ENCODE measurements at places on chromosomes 3 and 15.

GRCh38 chr3:3560591-3561311, 238.5 kb upstream of the LRRN1 start:
- no peak for DNase-seq

DNA sequence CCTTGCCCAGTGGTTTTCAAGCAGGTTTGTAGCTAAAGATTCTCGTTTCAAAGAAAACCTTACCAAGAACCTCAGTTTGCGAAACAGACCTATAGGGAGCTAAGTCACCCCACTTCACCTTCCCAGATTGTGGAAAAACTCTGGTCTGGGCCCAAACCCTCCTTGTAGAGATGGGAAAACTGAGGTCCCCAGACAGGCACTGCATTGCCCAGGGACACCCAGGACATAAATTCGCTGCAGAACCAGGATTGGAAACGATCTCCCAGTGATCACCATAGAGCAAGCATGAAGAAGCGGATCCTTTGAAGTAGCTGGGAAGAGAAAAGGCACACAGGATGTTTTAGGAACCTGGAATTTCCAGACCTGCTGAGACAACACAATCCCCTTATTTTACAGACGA, 85.6 kb upstream of the PIAS1 start:
- DNase-seq: peak; percentile 33

GRCh38 chr3:49271047-49271446, 6.0 kb downstream of the C3orf62 start:
- DNase-seq: no peak

DNA sequence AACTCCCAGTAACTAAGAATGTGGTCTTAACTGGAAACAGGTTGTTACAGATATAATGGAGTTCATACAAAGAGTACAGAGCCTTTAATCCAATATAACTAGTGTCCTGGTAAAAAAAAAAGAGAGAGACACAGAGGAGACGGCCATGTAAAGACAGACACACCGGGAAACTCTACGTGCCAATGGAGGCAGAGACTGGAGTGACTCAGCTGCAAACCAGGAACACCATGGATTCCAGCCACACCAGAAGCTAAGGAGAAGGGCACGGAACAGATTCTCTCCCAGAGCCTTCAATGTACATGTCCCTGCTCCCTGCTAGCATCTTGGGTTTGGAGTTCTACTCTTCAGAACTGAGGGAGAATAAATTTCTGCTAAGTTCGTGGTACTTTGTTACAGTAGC, 4.5 kb downstream of the RNF168 start:
- DNase-seq: no peak

- DNase-seq: no peak
These were observed 6.6 kb downstream of the LIMD1 start for GRCh38 chr3:45601156-45601555.

GRCh38 chr3:69251078-69251805, 128.8 kb upstream of the LMOD3 start:
- peak; percentile 79 for DNase-seq

DNA sequence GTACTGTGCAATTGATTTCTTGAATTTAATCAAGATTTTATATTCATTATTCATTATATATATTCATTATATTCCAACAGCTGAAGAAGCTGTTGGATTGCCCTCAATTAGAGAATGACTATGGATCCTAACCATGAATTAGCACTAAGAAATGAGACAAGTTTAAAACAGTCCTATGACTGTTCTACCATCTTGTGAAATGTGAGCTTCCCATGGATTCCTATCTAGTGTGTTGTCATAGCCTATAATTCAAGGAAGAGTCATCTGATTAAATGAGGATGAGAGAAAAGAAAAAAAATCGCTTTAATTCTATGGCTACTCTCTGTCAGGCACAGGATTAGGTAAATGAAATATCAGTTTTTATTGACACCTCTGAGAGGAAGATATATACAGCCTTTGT, 696.6 kb upstream of the NAALADL2 start:
- DNase-seq: no peak

DNA sequence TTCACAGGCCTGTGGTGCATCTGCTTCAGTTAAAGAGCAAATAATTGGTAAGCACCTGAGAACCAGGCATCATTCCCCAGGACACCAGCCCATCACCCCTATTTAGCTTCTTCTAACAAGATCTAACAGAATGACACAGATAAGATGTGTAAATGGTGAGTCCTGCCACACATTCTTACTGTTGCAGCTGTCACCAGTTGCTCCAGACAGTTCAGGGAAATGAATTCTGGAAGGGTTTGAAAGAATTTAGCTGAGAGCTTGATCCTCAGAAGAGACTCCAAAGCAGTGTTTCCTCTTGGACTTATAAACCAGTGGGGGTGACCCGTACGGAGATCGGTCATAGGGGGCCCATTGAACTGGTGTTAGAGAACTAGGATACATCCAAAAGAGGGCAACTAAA, 238.0 kb downstream of the MEX3B start:
- no peak for DNase-seq

DNA sequence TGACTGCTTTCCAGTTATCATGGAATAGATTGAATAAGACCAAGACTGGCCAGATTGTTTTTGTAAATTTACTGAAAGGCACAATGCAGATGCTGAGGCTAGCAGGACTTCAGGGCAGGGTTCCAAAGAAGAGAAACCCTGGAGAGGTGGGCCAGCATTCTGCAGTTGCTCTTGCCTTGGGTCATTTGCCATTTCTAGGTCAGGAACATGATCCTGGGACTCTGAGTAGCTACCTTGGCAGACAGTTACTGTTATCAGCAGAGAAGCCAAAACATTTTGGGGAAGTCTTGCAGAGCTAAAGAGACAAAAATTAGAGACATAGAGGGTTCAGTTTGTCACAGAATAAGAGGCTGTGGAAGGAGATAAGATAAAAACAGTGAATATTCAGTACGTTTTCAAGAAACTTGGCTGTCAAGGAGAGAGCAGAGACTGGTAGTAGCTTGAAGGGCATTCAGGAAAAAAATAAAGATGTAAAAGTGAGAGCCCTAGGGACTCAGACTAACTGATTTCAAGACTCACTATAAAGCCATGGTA, 46.8 kb upstream of the MYRIP start:
- no peak for DNase-seq

- no peak for DNase-seq
These were observed 68.9 kb upstream of the TNFSF10 start for GRCh38 chr3:172591876-172592771.

- no peak for DNase-seq
These were observed 184.3 kb downstream of the AKAP13 start for GRCh38 chr15:85564686-85565085.

GRCh38 chr15:55112706-55113105, 84.0 kb downstream of the RSL24D1 start:
- no peak for DNase-seq

- no peak for DNase-seq
These were observed 63.3 kb downstream of the WNT5A start for GRCh38 chr3:55423782-55424181.

DNA sequence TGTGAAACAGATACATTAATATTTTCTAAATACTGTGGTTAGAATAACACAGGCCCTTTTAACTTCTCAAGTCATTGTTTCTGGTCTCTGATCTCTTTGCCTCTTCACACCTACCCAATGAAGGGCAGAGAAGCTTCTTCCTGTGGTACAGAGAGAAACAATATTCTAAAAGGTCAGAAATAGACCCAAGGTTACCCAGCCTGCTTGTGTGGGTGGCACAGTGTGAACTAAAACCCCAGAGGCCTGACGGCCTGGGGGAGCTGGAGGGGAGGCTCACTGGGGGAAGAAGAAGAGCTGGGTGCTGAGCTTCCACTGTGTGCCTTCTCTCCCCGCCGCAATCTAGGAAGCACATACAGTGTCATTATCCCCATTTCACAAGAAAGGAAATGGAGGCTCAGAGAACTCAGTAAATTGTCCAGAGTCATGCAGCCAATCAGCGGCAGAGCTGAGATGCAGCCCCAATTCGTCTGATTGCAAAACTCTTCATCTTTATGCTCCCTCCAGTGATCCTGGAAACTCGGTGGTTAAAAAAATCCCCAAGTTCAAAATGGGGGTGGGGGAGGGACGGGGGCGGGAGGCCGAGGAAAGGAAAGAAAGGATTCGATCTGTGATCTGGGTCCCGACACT, 64.1 kb upstream of the HEG1 start:
- no peak for DNase-seq

DNA sequence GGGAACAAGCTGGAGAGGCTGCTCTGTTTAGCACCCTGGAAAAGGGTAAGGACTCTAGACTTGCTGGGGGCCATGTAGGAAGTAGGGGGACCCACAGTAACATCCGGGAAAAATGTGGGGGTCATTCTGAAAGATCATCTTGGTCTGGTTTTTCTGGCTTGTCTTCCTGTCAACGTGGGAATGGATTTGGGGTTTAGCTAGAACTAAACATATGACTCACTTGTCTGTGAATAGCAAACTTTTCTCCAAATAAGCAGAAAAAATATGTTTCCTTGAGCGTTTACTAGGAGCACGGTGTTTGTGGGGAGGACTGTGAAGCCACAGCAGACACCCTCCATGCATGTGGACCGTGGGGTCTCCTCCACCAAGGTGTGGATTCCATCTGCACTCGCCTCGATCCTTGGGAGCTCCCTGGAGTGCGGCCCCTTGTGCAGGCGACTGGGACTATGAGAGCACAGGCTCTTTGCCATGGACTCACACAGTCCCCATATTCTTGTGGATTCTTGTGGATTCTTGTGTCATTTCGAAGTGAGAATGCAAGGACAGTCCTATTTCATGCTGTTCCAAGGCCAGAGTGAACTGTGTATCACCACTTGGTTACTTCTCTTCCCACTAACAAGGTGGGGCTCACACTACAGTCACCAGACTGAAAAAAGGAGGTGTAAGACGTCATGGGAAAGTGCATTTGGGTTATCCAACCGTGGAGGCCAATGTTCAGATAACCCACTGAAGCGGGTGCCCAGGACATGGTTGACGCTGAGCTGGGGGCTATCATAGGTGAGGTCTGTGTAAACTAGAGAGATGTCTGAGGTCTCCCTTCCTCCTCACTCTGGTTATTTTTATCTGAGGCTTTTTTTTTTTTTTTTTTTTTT, 25.5 kb downstream of the PGPEP1L start:
- no peak for DNase-seq

DNA sequence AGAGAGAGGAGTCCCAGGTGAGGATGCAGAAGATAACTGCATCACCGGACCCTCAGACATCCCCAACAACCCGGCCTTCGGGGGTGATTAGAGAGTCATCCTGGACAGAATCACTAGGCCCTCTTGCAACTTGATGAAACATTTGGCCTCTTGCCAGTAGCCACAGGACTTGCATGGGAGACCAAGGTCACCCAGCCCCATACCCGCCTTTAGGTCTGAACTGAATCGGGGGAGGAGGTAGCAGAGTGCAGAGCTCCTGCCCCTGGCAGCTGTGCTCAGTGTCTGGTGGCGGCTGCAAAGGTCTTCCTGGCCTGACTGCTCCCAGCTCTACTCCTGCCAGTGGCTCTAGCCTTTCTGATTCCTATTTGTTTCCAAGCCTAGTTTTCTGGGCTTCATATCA, 12.4 kb downstream of the PIF1 start:
- DNase-seq: no peak

- DNase-seq: no peak
These were observed 620.8 kb upstream of the MDFIC2 start for GRCh38 chr3:70933105-70933810.

DNA sequence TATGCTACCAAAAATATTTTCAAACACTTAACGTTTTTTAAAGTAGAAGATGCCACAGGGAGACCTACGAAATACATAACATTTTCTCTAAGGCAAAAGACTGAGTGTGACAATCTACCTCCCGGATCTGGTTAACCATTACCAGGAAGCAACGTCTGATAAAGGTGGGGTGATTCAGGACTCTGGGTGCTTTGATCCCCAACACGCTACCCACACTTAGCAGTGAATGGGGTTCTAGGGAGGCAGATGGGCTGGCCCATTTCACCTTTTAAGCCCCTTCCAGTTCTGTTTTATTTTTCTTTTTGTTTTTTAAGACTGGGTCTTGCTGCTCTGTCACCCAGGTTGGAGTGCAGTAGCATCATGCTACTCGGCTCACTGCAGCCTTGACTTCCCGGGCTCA, 39.5 kb downstream of the EIF4E3 start:
- DNase-seq: no peak

DNA sequence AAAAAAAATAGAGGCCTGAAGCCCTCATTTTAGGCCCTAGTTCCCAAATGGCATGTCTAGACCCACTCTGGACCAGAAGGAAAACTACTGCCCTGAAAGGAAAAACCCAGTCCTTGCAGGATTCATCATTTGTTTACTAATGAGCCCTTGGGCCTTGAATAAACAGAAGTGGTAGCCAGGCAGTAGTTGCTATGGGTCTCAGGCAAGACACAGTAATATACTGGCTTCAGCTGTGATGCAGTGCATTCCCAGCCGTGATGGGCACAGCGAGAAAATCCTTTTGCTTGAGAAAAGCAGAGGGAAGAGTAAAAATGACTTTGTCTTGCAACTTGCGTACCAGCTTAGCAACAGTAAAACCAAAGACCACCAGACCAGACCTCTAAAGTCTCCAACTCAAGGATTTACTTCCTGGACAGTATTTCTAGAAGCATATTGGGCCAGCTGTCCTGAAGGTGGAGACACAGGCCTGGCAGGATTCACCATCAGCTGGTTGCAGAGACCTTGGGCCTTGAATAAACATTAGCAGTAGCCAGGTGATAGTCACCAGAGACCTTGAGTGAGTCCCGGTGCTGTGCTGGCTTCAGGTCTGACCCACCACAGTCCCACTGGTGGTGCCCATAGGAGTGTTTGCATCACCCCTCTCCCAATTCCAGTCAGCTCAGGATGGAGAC, 208.3 kb upstream of the SLITRK3 start:
- DNase-seq: no peak

DNA sequence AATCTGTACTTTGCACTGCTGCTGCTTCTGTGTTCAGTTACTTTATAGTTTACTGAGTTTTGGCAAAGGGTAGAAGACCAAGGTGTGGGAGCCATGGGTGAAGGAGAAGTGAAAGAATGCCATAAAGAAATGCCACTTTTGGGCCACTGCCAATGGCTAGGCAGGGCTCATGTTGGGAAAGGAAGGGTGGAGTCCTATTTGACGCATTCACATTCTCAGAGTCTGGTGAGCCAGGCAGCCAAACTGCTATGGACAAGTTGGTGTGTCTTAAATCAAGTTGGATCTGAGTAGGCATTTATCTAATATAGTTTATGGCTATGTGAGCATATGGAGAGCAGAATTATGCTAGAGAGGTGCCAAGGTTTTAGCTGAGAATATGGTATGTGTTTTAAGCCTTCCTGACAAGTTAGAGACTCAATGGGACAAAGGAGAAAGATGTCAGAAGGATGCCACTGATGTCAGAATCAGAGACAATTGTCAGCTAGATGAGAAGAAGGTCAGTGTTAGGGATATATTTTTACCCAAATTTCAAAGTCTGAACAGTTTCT, 296.1 kb downstream of the AGBL1 start:
- no peak for DNase-seq

DNA sequence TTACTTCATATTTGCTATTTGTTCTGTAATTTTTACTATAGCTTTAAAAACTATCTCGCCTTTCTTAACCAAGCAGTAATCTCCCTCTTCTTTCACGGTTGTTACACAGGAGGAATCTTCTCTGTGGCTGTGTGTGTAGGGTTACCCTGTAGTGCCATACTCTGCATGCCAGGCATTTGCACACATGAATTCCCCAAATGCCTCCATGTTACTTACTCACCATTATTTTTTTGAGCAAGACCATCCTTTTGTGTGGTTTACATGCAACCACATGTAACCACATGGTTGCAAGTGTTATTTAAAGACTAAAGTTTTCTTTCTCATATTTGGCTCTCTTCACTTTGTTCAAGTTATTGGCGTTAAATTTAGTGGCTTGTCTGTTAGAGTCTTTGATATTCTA, 45.5 kb downstream of the HPS3 start:
- no peak for DNase-seq

- DNase-seq: no peak
These were observed 57.3 kb upstream of the OSTN start for GRCh38 chr3:191141728-191142127.

GRCh38 chr3:178583963-178584575, 47.8 kb downstream of the KCNMB2 start:
- no peak for DNase-seq
